ENCODE measurements at places on chromosomes 4 and X.

GRCh38 chr4:116599859-116600258 lies 485.5 kb downstream of the TRAM1L1 start:
- no peak for DNase-seq

GRCh38 chr4:153788051-153788412 lies 851 bp downstream of the SFRP2 start:
- no peak for DNase-seq

DNA sequence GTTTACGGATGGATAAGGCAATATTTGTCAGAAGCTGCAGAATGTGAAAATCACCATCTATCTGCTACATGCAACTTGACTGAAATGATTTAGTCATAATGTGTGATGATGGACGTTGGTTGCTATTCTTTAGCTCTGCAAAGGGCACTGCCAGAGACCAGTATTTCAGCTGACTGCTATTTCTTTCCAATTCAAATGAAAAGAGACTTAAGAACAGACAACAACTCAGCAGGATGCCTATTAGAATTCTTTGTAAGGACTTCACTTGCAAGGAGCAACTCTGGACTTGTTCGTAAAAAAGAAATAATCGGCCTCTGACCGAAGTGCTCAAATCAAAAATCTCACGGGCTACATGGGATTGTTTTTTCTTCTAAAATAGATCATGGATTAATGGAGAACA lies 262.7 kb downstream of the DHX15 start:
- DNase-seq, result no peak

- no peak for DNase-seq
These were observed 20.2 kb downstream of the APLN start for GRCh38 chrX:129634541-129634940.

- no peak for DNase-seq
These were observed 37.8 kb downstream of the PPM1K start for GRCh38 chr4:88246600-88246999.

- no peak for DNase-seq
These were observed 898 bp upstream of the PDGFC start for GRCh38 chr4:156972379-156973015.
